GM04503 (cell line): ENCODE measurements at places on chromosomes 16 and 17.

- no peak for DNase-seq
Observed at GRCh38 chr17:78168903-78169793, 767 bp downstream of the SYNGR2 start.

GRCh38 chr17:52233632-52234031, 75.1 kb upstream of the CA10 start:
- no peak for DNase-seq

- no peak for DNase-seq
Observed at GRCh38 chr16:27403601-27403992, 1.6 kb downstream of the IL21R start.

- DNase-seq: no peak
Observed at GRCh38 chr16:6019490-6019991, 921.9 kb upstream of the EEF2KMT start.

DNA sequence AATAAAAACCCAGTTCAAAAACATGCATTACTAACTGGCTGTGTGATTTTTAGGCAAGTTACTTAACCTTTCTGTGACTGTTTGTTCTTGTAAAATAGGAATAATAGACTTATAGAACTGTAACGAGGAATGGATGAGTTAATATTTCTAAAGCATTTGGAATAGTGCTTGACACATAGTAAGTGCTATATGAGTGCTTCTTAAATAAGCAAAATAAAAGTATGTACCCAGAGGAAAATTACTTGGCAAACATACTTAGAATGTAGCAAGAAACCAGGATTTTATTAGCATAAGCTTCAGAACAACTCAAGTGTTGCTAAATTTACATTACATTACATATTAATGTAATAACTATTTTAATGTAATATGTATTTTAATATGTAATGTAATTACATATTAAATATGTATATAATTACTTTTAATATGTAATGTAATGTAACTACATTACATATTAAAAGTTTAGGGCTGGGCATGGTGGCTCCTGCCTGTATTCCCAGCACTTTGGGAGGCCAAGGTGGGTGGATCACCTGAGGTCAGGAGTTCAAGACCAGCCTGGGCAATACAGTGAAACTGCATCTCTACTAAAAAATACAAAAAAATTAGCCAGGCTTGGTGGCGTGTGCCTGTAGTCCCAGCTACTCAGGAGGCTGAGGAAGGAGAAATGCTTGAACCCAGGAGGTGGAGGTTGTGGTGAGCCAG, 14.2 kb downstream of the NFAT5 start:
- DNase-seq: no peak

DNA sequence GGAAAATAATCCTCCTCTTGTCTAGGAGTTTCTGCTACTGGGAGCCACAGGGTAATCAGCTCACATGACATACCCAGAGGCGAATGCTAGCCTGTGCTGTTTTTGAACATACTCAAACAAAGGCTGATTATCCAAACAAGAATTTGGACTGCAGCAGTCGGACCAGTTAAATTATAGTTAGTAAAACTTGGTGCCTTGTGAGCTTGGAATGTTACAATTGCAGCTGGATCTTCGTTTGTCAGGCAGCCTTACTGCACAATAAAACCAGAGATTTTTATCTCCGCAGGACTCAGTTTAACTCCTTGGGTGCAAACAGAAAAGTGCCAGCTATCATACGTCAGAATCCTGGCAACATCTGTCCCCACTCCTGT, 163.8 kb upstream of the TBX2 start:
- peak; percentile 35 for DNase-seq

DNA sequence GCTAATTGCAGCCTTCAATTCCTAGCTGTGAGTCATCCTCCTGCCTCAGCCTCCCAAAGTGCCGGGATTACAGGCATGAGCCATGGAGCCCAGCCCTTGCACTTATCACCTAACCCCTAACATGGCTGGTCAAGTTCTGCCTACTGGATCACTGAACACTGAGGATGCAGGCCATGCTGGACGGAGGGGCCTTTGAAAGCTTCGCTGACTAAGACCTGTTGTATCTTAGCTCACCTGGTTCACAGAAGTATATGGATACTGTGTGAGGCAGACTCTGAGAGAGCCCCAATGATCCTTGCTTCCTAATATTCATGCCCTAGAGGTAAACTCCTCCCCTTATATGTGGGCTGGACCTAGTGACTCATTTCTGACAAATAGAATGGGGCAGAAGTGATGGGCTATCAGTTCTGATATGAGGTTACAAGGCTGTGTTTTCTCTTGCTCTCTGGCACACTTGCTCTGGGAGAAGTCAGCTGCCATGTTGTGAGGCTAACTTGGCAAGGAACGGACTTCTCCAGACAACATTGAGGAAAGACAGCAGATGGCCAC, 11.7 kb upstream of the TMIGD1 start:
- DNase-seq: no peak

GRCh38 chr16:55846598-55847346, 13.9 kb upstream of the CES1 start:
- DNase-seq: no peak

DNA sequence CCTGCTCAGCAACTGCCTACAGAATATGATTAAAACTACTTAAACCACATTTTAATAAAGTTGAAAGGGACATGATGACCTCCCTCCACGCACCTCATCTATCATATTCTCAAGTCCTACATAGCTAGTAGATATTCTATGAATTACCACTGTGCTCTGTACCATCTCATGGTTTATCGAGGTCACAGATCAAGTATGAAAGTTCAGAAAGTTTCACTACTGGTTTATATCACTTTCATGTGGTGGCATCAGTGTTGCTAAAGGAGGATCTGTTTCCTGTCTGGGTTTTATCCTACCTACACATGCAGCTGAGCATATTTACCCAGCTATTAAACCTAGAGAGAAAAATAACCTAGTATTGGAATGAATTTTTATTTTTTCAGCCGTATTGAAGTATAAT, 214.9 kb upstream of the MON1B start:
- no peak for DNase-seq

DNA sequence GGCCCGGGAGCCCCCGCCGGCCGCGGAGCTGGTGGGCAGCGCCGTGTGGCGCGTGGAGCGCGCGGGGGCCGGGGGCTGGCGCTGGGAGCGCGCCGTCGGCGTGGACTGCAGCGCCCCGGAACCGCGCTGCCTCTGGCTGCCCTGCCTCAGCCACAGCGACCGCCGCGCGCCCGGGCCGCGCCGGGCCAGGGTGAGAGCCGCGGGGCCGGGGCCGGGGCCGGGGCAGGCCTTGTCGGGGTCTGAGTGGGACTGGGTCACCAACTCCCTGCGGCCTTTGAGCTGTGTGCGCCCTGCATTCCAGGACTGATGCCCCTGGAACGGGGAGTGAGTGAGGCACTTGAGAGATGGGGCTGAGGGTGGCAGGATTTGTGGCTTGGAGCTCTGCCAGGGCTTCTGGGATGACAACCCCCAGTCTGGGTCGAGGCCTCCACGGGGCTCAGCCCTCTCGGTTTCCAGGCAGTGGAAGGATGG, 25.7 kb downstream of the ARHGAP23 start:
- DNase-seq: no peak

DNA sequence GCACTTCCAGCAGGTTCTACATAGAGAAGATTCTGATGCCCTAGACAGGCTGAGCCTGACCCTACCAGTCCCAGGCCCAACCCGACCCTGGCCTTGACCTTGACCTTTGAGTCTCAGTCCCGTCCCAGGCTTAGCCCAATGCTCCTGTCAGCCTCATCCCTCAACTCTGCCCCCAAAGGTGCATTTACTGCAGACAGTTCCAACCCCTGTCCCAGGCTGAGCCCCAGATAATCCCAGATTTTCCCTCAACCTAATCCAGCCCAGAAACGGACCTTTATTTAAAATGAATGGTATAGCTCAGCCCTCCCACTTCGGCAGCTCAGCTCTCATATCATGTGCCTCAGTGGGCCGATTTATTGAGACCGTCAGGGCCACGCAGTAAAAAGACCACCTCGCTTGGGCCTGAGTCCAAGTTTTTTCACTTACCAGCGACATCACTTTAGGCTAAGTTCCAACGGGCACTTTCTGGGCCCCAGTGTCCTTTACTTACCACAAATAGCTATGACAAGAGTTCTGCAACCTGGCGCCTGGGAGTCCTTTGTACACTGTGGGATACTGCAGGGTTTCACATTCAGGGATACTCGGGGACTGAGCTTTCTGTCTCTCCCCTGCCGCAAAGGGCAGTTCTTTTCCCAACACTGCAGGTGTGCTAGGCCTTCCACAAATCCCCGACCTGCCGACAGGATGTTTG, 89.5 kb downstream of the WSCD1 start:
- DNase-seq: no peak

DNA sequence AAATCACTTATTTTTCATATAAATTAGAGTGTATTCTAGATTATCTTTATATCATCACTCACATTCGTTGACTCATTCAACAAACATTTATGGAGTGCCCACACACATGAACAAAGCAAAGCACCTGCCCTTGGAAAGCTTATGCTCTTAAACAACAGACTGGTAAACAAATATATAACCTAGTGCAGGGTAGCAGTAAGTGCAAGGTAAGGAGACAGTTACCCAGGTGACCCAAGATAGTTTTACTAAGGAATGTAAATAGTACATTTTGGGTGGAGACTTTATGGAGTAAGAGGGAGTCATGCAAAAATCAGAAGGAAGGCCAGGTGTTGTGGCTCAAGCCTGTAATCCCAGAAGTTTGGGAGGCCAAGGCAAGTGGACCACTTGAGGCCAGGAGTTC, 40.4 kb upstream of the HELZ start:
- no peak for DNase-seq

DNA sequence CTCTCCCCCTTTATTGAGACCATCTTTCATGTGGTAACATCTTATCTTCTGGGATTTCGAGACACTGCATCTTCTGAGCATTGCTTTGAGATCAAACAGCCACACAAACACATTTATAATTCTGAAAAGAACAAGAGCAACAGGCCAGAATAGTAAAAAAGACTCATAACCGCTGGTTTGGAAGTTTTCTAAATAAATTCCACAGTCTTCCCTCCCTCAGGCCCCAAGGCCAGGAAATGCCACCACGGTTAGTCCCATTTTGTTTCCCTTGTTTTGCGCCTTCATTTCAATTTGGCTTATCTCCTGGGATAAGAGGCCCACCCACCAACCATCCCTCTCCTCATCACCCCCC, 25.3 kb downstream of the LITAF start:
- DNase-seq: no peak

- no peak for DNase-seq
Observed at GRCh38 chr17:43994272-43995149, 9.9 kb upstream of the NAGS start.

GRCh38 chr16:86375851-86376250, 134.5 kb upstream of the FOXF1 start:
- DNase-seq: no peak
